ENCODE measurements at places on chromosomes 1 and 21.

DNA sequence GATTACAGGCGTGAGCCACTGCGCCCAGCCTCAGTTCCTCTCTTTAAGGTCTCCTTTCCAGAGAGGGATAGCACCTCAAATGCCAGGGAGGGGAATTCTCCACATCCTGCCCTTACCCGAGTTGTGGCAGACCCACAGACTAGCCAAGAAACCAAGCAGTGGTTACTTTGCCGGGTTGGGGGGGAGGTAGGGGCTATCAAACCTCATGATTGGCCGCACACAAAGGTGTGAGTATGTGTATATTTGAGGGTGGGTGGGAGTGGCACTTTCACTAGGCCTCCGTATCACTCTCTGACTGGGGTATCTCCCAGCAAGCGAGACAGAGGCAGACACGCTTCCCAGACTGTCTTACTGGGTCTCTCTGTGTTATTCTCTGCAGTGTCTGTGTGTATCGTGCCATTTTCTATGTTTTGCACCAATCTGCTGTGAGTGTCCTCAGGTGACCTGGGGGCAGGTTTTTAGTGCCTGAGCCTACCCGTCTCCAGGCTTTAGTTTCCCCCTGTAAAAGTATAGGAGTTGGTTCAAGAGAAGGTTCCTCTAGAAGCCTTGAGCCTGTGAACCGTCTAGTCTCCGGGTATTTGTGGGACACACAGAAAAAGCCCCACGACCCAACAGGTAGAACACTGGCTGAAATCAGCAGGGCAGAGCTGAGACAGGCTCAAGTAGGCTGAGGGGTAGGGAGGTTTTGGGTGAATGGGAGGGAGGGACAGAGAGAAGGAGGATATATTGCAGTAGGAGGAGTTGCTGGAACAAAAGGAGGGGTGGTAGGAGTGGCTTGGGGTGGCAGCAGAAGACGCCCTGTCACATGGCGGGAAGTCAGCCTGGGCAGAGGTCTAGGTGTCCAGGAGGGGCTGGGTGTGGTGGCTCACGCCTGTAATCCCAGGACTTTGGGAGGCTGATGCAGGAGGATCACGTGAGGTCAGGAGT lies 10.3 kb downstream of the LMNA start:
- no peak for DNase-seq

DNA sequence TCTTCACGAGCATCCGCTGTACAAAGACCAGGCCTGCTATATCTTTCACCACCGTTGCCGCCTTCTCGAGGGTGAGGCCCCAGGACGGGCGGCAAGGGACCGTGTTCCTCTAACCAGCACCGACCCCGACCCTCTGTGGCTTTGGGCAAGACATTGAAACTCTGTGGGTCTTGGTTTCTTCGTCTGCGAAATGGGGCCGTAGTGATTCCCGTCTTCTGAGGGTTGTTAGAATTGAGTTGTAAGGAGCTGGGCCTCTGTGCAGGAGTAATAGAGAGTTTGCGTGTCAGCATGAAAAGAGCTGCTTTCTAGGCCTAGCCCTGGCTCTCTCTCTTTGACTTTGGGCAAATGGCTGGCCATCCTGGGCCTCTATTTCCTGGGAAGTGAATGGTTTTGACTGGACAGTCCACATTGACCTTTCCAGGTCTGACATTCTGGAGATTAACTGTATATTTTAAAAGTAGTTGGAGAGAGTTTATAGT lies 591 bp downstream of the MRPL37 start:
- DNase-seq, result no peak

- no peak for DNase-seq
These were observed 83.9 kb downstream of the ASTN1 start for GRCh38 chr1:177080564-177080963.

GRCh38 chr1:164704954-164705353 lies 146.0 kb downstream of the PBX1 start:
- no peak for DNase-seq

DNA sequence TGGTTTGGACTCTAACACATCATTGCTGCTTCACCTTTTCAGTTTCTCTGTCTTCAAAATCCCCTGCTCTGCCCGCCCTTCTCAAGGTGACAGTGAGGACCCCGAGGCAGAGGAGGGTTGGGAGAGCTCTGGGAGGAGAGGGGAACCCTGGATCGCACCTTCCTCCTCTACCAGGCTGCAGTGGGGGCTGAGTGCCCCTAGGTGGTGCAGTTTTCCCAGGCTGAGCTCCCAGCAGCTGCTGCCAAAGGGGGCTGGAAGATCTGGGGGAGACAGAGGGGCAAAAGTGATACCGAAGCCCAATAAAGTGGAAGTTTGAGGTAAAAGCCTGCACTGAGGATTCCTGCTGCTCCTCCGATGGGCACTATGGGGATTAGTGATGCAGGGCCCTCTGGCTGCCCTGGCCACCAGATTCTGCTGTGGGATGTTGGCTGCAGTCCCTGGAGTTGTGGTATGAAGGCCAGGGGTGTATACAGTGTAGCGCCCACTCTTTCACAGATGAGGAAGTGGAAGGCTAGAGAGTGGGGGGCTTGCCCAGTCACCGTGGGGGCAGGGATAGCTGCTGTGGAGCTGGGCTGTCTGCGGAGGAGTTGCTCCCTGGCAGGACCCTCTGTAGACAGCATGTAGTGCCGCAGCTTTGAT lies 40.7 kb upstream of the SCMH1 start:
- DNase-seq, result peak; percentile 19

DNA sequence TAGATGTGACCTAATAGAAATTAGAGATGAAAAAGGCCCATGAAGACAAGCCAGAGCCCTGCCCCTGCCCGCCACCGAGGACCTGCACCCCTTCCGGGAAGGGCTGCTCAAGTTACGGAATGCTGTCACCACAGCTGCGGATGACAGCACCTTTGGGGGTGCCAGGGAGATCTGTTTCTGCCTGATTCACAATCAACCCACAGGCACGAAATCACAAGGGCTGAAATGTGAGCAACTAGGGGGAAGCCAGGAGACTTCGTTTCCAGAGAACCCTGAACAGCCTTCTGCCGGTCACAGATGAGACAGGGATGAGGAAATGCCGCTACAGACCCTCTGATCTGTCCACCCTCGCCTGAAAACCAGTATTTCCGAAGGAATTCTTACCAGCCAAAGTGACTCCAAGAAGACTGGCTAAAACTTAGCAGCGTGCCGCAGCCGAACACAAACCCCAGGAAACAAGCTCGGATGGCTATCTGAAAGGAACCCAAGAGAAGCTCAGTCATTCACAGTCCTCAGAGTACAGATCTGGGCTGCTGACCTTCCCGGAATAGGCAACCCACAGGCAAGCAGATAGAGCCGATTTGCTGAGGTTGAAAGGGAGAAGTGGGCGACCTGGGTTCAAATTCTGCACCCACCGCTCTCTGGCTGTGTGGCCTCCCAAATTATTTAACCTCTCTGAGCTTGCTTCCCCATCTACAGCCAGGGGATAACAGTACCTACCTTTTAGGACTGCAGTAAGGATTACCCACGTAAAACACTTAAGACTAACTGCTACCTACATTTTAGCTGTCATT lies 1.1 kb downstream of the ICMT start:
- DNase-seq, result peak; percentile 32

DNA sequence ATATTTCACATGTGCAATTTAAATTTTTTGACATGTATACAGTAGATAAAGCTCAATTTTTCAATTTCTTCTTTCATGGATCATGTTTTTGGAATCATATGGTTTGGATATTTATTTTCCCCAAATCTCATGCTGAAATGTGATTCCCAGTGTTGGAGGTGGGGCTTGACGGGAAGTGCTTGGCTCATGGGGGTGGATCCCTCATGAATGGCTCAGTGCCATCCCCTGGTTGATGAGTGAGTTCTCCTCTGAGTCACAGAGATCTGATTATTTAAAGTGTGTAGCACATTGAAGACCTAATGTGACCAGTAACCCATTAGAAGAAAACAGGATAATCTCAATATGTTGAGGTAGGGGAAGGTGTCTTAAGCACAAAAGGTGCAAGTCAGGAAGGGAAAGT lies 9.1 kb upstream of the IFI16 start:
- no peak for DNase-seq

DNA sequence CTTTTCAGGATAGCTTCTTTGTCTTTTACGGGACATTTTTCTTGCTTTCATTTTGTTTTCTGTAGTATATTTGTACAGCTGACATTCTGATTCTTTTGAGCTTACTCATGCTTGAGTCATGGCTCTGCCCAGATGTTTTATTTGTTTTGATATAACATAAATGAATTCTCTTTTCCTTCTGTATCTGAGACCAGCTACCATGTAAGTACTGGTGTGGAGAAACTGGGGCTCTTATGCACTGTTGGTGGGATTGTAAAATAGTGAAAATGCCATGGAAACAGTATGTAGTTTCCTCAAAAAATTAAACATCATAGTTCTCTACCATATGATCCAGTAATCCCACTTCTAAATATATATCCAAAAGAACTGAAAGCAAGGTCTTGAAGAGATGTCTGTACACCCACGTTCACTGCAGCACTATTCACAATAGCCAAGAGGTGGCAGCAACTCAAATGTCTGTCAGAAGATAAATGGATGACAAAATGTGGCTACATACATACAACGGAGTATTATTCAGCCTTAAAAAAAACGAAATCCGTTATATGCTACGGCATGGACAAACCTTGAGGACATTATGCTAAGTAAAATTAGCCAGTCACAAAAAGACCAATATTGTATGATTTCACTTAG lies 61.4 kb downstream of the EIF2B3 start:
- DNase-seq, result peak; percentile 23

GRCh38 chr1:44682883-44683265 lies 8.4 kb downstream of the ARMH1 start:
- DNase-seq, result no peak

GRCh38 chr1:163290025-163290640 lies 31.6 kb upstream of the NUF2 start:
- no peak for DNase-seq

DNA sequence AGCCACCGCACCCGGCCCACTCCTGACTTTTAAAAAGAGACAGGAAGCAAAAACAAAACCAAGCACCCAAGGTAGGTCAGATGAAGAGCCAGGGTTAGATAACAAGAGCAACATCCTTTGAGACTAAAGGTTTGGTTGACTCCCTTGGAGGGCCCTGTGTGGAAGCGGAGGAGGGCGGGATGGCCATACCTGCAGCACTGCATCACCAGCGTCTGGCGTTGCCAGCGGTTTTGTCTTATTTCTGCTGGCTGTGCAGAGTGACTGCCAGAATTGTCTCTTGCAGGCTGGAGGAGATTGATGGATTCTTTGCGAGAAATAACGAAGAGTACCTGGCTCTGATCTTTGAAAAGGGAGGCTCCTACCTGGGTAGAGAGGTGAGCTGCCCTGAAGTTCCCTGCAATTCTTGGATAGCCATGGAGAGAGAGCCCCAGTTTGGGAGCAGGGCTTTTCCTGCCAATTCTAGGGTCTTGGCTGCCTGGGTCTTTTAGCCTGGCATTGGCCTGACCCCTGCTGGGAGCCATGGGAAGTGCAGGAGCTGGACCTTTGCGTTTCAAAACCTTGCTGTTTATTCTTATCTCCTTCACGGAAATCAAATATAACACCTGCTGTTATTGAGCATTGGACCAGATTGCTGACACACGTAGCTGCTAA lies 24.0 kb downstream of the QSOX1 start:
- peak; percentile 61 for DNase-seq

DNA sequence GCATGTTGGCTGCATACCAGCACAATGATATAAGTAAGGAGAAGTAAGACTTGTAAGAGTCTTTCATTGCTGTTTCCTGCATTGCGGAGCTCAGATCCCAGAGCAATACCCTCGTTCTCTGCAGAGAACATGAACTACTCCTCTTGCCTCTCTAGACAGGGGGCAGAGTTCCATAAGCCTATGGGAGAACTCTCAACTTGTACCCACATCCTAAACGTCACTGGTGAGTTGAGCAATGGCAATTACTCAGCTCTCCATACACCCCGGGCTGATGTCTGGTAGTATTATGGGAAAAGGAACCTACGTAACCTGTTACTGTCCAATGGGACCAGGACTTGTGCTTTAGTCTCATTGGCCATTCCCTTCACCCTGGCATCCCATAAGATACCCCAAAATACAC lies 27.3 kb upstream of the ZNF496 start:
- no peak for DNase-seq

DNA sequence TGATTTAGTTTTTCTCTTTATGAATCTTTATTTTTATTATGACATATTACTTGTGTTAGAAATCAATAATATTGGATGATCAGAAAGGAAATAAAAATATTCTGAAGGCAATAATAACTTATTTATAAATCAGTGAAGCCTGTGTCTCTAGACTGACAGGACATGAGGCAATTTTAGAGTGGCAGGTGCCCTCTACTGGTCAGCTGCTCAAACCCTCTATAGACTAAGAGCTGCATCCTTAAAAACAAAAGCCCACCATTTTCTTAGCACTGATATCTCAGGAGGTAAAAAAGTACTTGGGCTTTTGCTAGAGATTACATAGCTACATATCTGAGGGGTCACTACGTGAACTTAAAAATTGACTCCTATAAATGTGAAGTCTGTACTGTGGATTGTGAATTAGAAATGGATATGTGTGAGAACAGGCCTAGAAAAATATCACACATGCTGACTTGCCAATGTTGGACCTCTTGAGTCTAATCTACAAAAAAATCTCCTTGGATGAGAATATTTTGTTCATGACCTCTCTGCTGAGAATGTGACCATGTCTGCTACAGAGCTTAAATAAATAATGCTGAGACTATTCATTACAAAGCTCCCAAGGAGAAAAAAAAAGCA lies 597.9 kb upstream of the ADAMTS5 start:
- peak; percentile 5 for DNase-seq

GRCh38 chr21:42688841-42689371 lies 35.5 kb downstream of the PDE9A start:
- no peak for DNase-seq

- DNase-seq, result no peak
These were observed 745.6 kb upstream of the CXADR start for GRCh38 chr21:16767201-16767600.

DNA sequence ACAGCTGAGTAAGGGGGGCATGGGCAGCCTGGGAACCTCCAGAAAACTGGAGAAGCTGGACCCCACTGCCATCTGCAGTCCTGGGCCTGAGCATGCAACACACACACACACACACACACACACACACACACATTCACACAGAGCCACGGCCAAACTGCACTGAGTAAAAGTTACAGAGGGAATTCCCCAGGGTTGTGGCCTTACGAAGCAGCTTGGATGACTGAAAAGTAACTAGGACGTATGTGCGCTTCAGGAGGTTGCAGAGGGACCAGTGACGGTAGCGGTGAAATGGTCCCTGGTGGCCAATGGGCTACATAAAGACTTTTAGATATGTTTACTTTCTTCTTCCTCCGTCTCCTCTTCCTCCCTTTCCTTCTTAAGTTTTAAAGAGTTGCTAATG lies 232.5 kb upstream of the TMEM51 start:
- DNase-seq, result no peak

GRCh38 chr1:209134001-209134400 lies 449.5 kb upstream of the CAMK1G start:
- DNase-seq, result no peak

DNA sequence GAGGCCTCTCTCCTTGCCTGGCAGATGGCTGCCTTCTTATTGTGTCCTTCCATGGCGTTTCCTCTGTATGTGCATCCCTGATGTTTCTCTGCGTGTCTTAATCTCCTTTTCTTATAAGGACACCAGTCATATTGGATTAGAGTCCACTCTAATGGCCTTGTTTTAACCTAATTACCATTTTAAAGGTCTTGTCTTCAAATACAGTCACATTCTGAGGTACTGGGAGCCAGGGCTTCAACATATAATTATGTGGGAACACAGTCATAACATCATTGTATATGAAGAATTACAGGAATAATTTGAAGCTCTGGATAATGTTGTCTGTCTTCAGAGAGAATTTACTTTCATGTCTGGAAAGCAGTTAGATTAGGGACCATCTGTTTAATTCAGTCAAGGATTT lies 56.4 kb upstream of the PTGFR start:
- no peak for DNase-seq

GRCh38 chr1:225911191-225912130 lies 12.6 kb downstream of the PYCR2 start:
- DNase-seq, result no peak

GRCh38 chr1:89460325-89460724 lies 64.3 kb upstream of the LRRC8B start:
- no peak for DNase-seq

Measured in OCI-LY7 (cell line).